ENCODE measurements at places on chromosomes 2 and 18. TPM values are rescaled to one million over a fixed set of nuclear protein-coding genes. Genes with fewer than 3 reads are reported as not detected.
A peak's percentile ranks its signal among the peaks of the same experiment; 100 is the strongest.

DNA sequence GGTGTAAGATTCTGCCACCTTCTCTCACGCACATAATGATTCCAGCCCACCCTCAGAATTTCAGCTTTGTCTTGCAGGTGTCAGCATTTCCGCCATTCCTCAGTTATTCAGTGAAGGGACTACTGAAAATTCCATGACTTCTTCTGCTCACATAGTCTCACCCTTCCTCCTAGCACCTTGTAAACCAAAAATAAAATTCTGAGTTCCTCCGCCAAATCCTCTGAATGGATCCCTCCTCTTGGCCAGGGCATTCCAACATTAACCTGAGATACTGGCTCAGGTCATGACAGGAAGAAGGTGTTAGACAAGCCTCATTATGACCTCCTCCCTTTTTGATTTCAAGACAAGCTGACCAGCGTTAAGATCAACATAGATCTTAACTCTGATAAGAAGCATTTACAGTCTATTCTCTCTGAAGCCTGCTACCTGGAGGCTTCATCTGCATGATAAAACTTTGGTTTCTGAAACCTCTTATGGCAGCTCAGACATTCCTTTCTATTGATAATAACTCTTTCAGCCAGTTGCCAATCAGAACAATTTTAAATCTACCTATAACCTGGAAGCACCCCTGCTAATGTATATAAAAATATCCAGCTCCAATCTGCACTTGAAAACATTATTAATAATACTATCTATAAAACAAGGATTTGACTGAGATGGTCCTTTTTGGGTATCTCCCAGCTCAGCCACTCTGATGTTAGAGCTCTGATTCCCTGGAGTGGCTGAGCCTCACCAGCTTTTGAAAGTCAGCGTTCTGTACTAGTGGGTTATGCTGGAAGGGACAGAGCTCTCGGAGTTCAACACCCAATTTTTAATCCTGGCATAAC is 136.4 kb upstream of the APCDD1 start:
- DNase-seq, result no peak

DNA sequence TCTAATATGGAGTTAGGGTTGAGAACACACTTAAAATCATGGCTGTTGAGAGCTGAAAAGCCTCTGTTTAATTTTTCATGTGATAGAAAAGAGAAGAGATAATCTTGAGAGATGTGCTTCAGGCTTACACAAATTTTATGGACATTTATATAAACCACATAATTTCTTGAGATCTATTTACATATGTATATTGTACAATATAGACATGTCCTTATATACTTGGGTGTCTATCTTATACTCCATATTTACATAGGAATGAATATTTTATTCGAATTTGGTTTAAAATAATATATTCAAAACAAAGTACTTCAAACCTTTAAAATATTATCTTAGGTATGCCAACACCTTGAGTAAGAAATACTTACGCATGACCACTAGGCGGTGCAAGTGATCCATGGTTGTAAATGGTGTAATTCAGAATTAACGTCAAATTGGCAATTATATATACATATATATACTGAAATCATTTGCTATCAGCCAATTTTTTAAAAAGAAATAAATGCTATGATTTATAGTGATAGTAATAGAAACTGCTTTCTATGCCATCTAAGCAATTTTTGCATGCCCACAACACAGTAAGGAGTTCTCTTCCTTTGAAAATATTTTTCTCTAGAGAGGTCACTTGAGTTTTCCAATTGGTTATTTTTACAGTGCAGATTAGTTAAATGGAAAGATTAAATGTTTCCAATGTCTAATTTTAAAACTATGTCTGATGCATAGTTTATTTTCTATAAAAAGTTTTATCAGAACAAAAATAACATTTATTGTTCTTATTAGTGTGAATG is 37.6 kb upstream of the SPAG16 start:
- no peak for DNase-seq

The TRIM43 gene
- not detected for total RNA-seq

The CHRNG gene
- total RNA-seq, result not detected

The PRPF40A gene
- total RNA-seq, result 73.2 TPM

GRCh38 chr2:44730593-44730992 is 210.9 kb upstream of the SIX3 start:
- DNase-seq, result no peak

GRCh38 chr2:241804326-241805229 is 4.4 kb upstream of the NEU4 start:
- no peak for DNase-seq

DNA sequence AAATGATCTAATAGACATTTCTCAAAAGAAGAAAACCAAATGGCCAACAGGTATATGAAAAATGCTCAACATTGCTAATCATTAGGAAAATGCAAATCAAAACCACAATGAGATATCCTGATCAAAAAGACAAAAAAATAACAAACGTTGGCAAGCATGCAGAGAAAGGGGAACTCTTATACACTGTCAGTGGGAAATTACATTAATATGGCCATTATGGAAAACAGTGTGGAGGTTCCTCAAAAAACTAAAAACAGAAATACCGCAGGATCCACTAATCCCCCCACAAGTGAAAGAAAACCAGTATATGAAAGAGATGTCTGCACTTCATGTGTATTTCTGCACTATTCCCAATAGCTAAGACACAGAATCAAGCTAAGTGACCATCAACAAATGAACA is 57.7 kb upstream of the CTIF start:
- DNase-seq, result no peak

DNA sequence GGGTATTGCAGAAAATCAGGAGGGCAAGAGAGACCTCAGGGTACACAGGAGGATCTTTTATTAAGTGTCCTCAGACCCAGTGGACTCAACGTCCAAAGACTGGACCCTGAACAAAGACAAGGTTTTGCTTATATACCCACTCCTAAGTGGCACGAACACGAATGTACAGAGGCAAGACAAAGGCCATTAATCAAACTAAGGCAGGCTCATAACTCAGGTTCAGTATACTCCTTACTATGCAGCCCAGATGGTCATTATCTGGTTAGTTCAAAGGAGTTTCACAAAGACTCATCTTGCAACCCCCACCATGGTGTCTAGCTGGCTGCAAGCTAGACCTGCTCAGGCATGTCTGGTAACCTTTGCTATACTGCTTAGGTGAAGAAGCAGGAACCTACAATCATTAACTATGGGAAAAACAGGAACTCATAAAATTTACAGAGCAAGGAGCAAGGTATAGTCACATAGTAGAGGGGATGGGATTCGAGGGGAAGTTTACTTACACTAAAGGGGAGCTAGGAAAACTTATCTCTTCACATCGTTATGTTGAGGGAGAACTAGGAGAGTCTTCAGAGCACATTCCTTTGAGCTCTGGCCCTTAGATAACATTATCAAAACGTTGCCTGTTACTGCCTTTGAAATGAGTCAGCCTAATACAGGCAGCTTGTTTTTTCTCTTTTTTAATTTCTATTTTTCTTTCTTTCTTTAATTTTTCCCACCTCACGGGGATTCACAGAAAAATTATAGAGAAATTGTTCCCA is 33.9 kb downstream of the SLC4A3 start:
- no peak for DNase-seq

The TMEM200C gene
- total RNA-seq, result not detected

- no peak for DNase-seq
Observed at GRCh38 chr2:112031473-112032223, 23.4 kb upstream of the TMEM87B start.

- no peak for DNase-seq
Observed at GRCh38 chr2:230957756-230958391, 32.8 kb upstream of the GPR55 start.

The COA5 gene
- total RNA-seq, result 40.0 TPM

The CRACDL gene
- total RNA-seq, result 9.4 TPM

GRCh38 chr18:75407468-75408437 is 19.8 kb downstream of the SMIM21 start:
- DNase-seq, result no peak

The TEKT4 gene
- not detected for total RNA-seq

The ATP6V1C2 gene
- 1.9 TPM for total RNA-seq

GRCh38 chr2:231640641-231641111 is 48.0 kb downstream of the TEX44 start:
- DNase-seq, result no peak

The INHBB gene
- total RNA-seq, result 6.7 TPM

DNA sequence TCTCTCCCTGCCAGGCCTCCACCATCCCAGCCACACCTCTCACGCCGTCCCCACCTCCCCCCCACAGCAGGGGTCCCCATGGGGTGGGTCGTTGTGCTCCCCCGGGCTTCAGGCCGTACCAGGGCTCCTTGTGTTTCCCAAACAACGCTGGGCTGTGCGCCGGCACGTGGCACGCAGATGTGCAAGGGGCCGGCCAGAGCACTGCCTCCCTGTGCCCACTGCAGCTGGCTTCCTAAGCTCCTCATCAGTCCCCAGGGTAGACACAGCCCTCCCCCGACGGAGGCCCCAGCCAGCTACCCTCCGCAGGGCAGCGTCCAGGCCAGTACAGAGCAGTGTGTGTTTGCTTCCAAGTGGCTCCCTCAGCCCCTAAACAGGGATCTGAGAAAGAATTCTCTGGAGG is 34.0 kb downstream of the BIN1 start:
- DNase-seq, result no peak

The PECR gene
- total RNA-seq, result 26.1 TPM

GRCh38 chr2:31382452-31383120 is 32.0 kb downstream of the XDH start:
- no peak for DNase-seq

DNA sequence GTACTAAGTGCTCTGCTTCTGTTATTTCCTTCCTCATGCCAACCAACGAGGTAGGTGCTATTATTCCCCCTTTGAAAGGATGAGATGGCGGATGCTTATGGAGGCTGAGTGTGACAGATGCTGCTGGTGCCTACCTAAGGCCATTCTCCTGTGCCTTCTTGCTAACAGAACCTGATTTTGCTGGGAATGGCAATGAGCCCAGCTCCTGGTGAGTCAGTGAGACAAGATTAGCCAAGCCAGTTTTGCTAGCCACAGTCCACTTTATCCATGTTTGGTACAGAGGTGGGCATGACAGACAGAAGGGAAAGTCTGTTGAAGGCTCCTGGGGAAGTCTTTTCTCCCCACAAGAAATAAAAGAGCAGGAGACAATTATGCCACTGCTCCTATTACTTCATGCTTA is 43.7 kb upstream of the TMEM163 start:
- DNase-seq, result no peak

The DNAH6 gene
- 0.16 TPM for total RNA-seq

- no peak for DNase-seq
Observed at GRCh38 chr18:72555101-72555500, 11.0 kb upstream of the CBLN2 start.

DNA sequence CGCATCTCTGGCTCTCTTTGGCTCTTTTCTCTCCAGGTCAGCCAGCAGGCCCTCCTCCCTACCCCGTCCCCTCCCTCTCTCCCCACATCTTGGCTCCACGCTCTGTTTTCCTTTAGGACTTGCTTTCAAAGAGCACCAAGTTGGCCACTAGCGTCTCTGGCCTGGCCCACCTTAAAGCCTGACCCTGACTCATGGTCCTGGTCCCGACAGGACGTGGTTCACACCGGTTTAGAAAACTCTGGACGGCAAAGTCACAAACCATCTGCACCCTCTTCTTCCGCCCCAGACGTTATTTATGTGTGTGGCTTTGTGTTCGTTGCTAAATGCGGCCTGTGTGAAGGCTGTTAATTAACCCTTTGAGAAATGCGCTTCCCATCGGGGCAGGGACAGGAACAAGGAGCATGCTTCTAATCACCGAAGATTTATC is 169.0 kb upstream of the HAAO start:
- no peak for DNase-seq

The IL1RL2 gene
- total RNA-seq, result 0.31 TPM

The KCNK3 gene
- 1.6 TPM for total RNA-seq

DNA sequence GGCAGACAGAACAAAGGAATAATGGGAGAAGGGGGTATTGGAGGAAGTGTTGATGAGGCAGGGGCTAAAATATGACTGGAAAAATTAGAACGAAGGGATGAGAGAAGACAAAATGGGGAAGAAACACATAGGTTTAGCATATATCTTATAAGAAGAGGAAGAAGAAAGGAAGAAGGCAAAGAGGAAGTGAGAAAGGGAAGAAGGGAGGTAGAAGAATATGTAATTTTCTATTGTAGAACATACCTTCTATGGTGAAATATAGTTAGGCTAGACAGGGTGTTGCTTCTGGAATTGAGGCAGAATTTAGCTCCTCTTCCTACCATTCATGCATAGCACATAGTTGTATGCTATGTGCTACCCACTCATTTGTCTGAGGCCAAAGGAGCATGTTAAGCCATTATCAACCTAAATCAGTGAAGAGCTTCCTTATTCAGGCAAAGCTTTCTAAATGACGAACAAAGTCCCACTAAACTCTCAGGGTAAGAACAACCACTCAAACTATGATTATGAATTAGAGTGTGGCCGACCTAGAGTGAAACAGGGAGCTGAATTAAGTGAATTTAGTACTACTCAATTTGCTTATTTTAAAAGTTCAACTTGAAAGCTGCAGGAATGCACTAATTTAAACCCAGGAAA is 180.9 kb upstream of the GALNT5 start:
- DNase-seq, result no peak

DNA sequence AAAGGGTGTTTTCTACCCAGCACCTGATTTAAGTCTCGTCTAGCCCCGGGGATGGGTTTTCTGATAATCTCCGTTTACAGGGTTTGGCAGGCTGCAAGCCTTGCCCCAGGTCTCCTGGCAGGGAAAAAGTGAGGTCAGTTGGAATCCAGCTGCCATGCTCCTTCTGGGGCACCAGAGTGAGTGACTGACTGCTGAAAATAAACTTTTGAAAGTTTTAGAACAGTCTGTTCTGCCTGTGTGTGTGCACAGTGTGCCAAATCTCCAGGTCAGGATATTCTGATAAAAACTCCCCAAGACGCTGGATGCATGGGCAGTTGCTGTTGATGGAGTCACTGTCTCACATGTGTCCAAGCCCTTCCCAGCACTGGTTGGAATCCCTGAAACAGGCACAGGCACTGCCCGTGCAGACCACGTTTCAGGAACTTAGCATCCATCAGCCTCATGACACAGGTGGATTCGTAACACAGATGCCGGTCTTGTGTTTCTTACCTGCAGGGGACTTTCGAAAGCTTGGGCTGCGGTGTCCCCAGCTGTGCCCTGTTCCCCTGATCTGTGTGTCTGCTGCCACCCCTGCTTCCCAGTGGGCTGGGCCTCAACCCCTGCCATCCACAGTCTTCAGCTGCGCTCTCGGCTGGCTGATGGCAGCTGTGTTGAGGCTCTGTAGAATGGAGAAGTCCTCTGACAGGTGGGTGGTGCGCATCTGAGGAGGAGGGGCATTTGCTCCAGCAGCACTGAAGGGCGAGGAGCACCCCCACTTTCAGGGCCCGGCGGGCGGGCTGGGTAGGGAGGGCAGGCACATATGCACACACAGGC is 65.0 kb downstream of the SH3RF3 start:
- DNase-seq, result no peak

The FSHR gene
- not detected for total RNA-seq

GRCh38 chr18:12307701-12308385 is at the start of gene TUBB6:
Gene TUBB6 (plus strand): TSS chr18:12308241. CDS start chr18:12308293, 52 bp downstream.
- DNase-seq, result peak; percentile 46

DNA sequence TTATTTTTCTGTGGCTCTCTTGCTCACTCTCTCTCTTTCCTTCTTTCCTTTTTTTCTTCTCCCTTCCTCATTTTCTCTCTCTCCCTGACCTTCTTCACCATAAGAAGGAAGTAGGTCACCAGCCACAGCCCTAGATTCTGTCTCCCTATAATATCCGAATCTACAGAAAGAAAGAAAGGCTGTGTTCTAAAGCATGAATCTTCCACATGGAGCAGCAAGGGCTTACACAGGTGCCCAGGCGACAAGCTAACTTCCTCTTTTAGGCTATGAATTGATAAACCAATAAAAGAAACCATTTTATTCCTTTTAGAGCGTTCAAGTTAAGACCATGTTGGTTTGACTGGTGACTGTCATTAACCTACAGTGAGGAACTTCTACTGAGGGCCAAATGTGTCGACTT is 49.3 kb downstream of the CACNB4 start:
- DNase-seq, result no peak

The FAM168B gene
- total RNA-seq, result 131 TPM

The RAD51AP2 gene
- total RNA-seq, result not detected

All from omental fat pad (tissue), 4 donors.